ENCODE measurements at places on chromosomes 7 and 10. TPM values are rescaled to one million over a fixed set of nuclear protein-coding genes. Genes with fewer than 3 reads are reported as not detected.

GRCh38 chr10:101959346-101959916 lies 96.5 kb downstream of the ARMH3 start:
- DNase-seq, result peak; percentile 25

DNA sequence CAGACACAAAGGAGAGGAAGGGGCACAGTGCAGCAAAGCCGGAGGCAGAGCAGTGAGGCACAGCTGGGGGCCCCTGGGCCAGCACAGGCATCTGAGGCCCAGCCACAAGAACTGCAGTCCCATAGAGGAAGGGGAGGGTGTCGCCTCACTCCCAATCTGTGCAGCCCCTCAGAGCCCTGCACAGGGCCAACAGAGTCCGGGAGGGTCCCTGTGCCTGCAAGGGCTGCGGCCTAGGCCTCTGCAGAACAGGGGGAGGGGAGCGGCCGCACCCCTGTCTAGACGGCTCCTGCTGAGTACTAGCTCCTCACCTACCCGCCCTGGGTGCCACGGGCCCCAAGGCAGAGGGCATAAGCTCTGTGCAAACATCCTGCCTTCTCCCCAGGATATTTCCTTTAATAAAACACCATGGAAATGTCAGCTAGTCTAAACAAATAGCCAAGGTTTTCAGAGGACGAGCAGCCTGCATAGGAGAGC lies 32.4 kb upstream of the RET start:
- DNase-seq, result peak; percentile 43

Gene MAGI2
- 4.2 TPM for total RNA-seq

- DNase-seq, result no peak
Measured at GRCh38 chr10:21991785-21992184, 11.7 kb downstream of the DNAJC1 start.

DNA sequence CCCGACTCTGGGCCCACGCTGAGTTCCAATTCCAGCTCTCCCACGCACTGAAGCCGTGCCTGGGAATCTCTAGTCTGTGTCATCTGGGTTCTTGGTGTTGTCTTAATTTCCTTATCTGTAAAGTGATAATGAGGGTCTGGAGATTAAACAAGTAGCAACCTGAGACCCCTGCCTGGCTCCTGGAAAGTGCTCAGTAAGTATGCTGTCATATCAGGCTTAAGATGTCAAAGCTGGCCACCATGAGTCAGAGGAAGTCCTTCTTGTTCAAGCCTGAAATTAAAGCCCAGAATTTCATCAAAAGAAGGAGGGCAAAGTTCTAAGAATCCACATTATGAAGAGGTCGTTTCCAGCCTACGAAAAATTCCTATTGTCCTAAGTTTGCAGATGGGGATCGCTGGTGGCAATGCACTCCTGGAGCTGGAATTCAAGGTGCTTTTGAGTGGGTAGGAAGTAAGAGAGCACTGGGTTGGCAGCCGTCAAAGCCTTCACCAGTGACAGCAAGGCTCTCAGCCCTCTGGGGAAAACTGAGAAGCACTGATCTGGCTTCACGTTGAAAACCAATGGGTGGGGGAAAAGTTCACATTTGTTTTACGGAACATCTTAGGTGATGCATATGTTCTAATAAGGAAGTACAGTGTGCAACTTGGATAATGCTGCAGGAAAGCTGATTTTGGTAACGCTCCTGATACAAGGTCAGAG lies 50.3 kb upstream of the NCAPG2 start:
- DNase-seq, result no peak

Gene AKR1C4
- not detected for total RNA-seq

DNA sequence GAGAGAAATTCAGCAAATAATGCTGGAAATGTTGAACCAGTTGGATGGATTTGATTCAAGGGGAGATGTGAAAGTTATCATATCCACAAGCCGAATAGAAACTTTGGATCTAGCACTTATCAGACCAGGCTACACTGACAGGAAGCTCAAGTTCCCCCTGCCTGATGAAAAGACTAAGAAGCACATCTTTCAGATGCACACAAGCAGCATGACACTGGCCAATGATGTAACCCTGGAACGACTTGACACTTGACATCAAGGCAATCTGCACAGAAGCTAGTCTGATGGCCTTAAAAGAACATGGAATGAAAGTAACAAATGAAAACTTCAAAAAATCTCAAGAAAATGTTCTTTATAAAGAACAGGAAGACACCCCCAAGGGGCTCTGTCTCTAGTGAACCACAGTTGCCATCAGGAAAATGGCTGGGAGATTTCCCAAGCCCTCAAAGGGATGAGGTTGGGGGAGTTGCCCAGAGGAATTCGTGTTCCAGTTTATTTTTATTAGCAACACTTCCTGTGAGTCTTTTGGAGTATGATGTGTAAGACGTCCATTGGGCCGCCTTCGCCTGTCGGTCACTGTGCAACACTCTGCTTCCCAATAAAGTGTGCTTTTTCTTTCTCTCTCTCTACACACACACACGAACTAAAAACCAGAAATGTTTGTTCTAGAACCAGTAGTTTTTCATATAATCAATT lies 200.0 kb downstream of the HIBADH start:
- DNase-seq, result no peak

DNA sequence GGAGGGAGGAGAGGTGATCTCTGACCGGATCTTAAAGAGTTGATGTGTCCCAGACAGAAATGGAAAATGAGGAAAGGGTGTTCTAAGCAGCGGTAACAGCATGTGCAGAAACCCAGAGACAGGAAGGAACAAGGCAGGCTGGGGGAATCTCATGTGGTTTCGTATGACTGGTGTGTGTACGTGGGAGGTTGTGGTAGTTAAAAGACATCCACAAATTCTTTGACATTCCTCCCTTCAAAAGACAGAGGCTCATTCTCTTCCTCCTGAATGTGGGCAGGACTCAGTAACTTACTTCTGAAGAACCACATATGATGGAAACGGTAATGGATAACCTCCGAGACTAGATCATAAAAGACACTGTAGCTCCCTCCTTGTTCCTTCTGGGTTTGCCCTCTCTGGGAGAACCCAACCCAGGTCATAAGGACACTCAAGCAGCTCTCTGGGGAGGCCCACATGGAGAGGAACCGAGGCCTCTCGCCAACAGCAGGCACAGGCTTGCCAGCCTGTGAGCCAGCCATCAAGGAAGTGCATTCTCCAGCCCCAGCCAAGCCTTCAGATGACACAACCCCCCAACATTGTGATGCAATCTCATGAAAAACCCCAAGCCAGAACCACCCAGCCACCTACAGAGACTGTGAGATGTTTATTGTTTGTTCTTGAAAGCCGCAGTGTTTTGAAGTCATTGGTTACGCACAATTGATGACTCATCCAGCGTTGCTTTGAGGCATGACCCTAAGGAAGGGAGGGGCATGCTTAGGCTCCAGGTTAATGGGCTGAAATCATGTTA lies 116.0 kb downstream of the SLIT1 start:
- no peak for DNase-seq
